ENCODE measurements at places on chromosomes 3 and 15.

DNA sequence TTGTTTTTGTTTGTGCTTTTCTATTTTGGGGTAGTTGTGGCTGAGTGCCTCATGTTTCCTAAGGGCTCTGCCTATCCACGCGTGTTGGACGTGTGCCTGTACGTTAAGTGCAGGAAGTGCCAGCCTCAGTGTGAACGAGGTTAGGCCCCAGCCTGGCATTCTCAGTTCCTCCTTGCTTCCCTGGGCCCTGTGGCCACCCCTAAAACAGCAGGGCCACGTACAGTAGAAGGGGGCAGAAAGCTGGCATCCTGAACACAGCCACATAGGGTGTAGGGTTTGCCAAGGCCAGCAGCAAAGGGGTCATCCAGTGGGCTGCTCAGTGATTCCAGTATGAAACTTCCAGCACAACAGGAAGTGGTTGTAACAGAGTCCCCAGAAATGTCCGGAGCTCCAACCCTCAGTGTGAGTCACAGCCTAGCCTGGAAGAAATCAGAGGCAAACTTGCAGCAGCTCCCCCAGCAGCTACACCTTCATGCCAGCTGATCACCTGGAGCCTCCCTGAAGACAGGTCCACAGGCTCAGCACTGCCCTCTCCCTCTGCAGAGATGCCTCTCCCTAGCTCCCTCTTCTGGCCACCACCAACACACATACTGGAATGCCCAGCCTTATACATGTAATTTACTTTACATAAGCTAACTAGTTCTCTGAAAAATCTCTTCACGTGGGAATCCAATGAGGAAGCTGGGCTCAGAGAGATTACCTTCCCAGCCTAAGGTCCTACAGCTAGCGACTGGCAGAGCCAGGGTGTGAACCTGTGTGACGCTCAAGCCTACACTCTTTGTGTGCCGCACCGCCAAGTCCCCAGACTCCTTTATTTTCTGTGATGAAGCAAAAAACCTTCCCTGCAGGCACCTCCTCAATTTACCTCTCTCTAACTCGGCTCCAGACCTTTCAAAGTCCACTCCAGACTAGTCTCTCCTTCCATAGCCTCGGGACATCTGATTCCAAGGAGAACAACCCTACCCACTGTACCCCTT, 26.6 kb downstream of the ILDR1 start:
- DNase-seq: peak; percentile 57

GRCh38 chr3:127469760-127470159, 120.8 kb downstream of the TPRA1 start:
- DNase-seq: no peak

DNA sequence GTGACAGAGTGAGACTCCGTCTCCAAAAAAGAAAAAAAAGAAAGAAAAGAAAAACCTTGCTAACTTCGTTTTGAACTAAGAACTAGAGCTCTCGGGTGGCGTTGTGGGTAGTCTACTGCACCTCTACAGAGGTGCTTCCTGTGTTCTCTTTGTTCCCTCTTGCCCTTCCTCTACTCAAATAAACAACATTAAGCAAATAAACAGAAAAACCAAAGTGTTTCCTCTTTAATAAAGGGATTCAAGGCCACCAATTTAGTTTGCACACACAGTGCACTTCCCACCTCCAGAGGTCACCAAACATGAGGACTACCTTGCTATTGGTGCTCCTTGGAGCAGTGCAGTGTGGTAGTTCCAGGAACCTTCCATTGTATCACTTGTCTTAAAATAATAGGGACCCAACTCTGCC, 354.2 kb upstream of the TBL1XR1 start:
- DNase-seq: no peak

GRCh38 chr3:10577486-10577885, 72.1 kb upstream of the ATP2B2 start:
- DNase-seq: no peak

DNA sequence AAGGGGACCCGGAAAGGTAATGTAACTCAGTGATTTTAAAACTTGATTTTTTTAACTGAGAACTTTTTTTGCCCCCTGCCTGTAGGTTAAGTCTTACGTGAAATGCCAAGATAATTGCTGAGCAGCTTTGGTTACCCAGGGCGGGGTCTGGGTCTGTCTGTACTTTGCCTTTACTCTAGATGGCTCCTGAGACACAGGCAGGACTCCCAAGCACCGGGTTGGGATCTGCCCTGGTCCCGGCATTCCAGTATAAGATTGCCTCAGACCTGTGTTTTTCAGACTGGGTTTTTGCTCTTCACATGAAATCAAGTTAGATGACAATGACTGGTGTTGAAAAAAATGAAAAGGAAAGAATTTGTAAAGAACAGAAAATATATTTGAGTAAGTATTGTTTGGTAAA, 40.3 kb downstream of the WDR76 start:
- no peak for DNase-seq

DNA sequence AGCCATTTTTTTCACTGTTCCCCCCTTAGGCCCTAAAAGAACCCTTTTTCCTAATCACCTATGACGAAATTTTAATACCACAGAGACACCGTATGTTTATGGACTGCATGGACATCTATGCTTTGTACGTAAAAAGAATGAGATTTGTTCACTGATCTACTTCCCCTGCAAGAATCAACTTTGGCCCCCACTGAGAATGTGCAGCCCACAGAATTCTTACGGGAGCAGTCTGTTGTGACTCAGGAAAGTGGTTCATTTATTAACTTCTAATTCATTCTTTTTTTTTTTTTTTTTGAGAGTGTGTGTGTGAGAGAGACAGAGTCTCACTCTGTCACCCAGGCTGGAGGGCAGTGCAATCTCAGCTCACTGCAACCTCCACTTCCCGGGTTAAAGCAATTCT, 17.6 kb downstream of the EIF4E3 start:
- no peak for DNase-seq

DNA sequence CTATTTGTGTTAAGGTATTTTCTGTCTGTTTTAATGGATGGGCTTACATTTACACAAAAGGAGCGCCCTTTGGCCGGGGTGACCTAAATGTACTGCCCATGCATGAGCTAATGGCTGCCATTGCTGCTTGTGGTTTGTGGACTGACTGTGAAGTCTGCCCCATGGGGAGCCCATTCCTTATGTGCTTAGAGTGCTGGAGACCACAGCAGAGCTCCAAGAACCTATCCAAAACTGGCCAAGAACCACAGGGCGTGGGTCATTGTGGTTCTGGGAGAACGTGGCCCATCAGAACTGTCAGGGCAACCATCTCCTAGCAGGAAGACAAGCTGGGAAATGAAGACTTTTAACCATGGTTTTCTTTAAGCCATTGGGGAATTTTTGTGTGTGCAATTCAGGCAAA, 105.3 kb downstream of the CHDH start:
- no peak for DNase-seq

All from AG08396 (cell line).